LHCN-M2 (cell line): ENCODE measurements at places on chromosomes 1 and 21. TPM values are rescaled to one million over a fixed set of nuclear protein-coding genes. Genes with fewer than 3 reads are reported as not detected.

- DNase-seq, result no peak
Observed at GRCh38 chr21:25939396-25939761, 204.6 kb downstream of the GABPA start.

The PHF13 gene
- total RNA-seq, result 11.5 and 11.7 TPM in 2 replicates

GRCh38 chr1:58687516-58687915 lies 12.3 kb downstream of the MYSM1 start:
- DNase-seq, result no peak

The TSPEAR gene
- total RNA-seq, result not detected in 2 replicates

DNA sequence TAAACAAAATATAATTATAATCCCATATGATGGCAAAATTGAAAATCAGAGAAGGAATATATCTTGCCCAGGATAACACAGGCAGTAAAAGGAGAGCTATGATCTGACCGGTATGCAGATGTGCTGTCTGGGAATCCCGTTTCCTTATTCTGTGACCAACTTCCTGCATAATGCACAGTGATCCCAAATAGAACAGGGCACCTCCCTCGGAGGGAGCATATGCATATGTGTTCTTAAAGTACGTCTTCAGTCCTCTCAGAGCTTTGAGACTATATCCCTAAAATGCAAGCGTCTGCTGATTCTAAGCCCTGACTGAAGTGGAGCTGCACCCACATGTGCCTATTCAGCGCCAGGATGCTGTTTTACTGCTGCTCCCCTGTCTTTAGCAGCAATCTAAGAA lies 366.1 kb upstream of the PTBP2 start:
- no peak for DNase-seq

- DNase-seq, result no peak
Observed at GRCh38 chr1:10687782-10688408, 108.6 kb downstream of the CASZ1 start.

DNA sequence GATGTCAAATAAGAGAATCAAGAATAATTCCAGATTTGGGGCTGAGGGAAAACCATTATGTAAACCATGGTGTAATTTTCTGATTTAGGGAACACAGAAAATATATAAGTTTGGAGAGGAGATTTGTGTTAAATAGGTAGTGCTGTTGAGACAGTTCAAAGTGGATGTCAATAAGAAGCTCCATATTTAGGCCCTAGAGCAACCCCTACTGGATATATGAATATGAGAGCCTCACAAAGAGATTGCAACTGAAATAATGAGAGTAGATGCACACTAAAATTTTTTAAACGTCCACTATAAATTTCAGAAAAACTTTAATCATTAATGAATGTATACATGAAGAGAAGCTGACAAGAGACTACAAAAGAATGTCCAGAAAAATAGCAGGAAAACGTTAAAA lies 1447.8 kb upstream of the PRMT6 start:
- DNase-seq, result no peak

GRCh38 chr1:162970021-162970420 lies 99.1 kb upstream of the RGS4 start:
- no peak for DNase-seq

DNA sequence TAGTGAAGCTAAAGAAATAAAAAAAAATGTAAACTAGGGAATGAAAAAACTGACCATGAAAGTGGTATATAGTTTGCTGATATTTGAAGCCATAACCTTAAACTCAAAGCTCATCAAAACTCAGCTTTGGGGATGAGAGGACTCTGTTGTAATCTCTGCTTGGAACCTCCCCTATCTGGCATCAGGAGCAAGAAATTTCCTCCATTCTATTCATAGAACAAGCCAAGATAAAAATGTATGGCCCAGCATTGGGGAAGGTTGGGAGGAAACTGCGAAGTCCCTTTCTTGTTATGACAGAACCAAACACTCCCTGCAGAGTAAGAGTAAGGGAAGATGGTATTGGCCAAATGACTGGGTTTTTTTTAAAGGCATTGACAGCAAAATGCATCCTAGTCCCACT lies 35.6 kb downstream of the MCOLN2 start:
- DNase-seq, result no peak

The OR2L2 gene
- not detected in 2 replicates for total RNA-seq

- no peak for DNase-seq
Observed at GRCh38 chr21:42423197-42423675, 19.5 kb downstream of the UBASH3A start.

DNA sequence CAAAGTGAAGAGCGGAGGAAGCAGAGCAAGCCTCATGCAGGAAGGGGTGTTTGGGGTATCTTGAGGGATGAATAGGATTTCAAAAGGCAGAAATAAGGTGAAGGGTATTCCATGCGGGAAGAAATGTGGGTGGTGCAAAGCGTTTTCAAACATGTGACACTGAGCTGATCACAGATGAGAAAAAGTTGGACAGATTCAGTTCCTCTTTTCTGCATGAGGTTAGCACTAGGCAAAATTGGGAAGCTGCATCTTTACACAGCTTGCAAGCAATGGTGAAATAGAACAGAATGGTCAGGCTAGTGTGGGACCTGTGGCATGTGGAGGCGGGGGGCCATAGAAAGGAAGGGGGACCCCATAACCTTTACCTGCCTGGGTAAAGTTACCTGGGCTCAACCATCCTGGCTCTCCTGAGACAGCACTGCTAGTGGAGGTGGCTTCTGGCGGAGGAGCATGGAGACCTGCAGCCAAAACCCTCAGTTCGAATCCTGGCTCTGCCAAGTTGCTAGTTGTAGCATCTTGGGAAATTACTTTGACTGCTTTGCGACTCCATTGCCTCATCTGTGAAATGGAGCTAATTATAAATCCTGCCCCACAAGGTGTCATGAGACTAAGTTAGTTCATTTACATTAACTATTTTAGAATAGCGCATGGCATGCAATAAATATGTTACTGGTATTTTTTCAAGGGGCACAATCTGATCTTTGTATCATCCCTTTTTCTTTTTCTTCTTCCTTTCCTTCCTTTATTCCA lies 16.4 kb downstream of the KCNA10 start:
- no peak for DNase-seq
